Right atrium auricular region (tissue), 2 donors: ENCODE measurements at places on chromosomes 1 and 21.

DNA sequence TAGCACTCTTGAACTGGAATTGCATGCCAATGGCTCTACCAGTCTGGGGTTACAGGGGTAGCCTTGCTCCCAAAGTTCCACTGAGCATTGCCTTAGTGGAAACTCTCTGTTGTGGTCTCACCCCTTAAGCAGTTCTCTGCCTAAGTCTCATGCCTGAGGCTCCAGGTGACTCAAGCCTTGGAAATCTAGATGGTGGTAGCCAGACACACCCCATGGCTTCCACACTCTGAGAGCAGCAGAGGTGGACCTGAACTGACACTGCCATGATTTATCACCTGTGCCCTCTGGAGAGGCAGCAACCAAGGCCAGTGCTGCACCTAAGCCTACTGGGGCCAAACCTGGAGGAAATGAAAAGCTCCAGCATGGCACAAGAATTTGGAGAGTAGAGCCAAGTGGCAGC, 285.7 kb upstream of the PKN2 start:
- DNase-seq, result no peak

DNA sequence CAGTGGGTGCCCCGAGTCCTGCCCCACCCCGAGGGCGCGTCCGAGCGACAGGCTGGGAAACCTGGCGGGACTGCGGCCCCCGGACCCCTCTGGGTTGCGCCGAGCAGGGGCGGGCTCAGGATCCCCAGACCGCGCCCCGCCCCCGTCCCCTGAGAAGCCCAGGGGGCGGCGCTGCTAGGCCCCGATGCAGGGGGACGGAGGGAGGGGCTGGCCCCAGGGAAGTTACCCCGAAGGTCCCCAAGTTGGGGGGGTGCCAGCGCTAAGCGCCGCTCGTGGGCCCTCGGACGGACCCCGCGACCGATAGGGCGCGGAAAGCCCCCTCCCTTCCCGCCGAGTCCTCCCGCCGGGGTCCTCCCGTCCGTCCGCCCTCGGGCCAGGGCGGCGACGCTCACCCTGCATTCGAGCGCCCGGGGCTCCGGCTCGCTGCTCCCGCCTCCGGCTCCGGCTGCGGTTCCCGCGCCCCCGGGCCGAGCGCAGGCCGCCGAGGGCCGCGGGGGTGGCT, 414 bp downstream of the GPR153 start:
- DNase-seq, result no peak

DNA sequence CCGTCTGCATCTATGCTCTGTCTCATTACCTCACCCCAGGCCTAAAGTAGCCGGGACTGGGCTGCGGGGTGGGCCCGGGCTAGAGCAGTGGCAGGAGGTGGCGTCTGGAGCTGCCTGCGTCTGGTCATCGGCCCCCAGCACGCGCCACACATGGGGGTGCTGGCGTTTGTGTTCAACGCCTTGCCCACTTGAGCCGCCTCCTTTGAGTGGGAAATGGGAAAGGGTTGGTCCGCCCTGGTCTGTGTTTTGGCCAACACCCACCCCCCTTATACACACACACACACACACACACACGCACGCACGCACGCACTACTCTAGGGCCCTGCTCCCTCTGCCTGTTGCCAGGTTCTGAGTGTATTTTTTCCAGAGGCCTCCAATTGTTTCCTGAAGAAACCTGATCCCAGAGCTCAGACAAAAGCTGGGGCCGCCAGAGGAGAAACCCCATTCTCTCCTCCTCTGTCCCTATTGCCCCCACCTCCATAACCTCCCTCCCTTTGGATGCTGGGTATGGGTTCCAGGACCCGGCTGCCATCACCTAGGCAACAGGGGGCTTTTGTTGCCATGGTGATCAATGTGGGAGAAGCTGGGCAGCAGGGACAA, 10.1 kb downstream of the VANGL2 start:
- no peak for DNase-seq

DNA sequence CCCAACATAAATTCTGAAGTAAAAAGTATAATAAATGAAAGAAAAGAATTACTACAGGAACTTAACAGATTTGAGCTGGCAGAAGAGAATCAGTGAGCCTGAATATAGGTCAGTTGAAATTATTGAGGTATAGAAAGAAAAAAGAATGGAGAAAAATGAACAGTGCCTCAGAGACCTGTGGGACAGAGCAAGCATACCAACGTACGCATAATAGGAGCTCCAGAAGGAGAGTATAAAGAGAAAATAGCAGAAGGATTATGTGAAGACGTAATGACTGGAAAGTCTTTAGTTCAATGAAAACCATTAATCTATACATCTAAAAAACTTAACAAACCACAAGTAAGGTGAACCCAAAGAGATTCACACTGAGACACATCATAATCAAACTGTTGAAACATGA, 261.8 kb downstream of the DYRK1A start:
- DNase-seq, result no peak

GRCh38 chr1:118861216-118861615, 126.9 kb downstream of the TBX15 start:
- DNase-seq, result no peak

DNA sequence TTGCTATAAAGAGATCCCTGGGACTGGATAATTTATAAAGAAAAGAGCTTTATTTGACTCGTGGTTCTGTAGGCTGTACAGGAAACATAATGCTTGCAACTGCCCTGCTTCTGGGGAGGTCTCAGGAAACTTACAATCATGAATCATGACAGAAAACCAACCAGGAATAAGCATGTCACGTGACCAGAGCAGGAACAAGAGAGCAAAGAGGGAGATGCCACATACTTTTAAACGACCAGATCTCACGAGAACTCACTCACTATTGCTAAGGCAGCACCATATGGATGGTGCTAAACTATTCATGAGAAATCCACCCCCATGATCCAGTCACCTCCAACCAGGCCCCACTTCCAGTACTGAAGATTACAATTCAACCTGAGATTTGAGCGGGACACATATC, 49.8 kb upstream of the RCC1 start:
- no peak for DNase-seq

- DNase-seq, result no peak
Measured at GRCh38 chr1:81208441-81208840, 592.3 kb upstream of the ADGRL2 start.

DNA sequence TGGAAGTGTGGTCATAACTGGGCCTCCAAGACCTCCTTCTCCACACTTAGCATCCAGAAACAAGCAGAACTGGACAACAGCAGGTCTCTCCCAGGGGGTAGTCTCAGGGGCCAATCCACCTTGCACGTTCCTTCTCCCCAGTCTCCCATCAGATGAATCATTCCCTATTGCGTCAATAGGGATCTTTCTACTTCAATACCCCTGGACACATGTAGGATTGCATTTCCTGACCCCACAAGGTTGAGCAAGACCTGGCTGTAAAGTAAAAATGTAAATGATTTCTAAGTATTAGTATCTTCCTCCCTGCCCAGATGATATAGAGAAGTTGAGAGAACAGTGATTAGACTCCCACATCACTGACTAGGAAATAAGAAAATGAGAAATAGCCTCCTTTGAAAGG, 224.5 kb upstream of the CSF3R start:
- no peak for DNase-seq

DNA sequence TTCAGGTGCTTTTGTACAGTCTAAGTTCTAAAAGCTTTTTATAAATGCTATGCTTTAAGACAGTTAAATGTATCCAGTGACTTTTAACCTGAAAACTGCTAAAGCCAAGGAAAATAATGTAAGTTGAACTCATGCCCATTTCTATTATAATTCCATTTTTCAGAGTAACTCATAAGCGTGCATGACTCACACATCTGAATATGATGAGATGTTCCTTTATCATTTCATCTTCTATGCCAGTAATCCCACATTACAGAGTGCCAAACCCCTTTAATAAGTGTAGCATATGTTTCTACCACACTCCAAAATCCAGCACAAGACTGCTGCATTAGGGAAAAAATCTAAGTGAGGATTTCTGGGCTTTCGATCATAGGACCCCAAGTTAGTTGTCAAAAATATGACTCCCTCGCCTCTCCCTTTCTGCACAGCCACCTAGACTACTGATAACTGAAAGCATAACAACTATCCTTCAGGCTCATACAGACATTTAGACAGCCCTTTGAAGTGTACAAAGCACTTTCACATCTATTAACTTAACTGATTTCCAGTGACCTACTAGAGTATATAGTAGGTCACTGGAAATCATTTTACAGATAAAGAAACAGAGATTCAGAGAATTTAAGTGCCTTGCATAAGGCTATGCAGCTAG, 45.3 kb downstream of the JAK1 start:
- DNase-seq, result no peak

GRCh38 chr1:195604287-195604686, 1004.0 kb downstream of the KCNT2 start:
- DNase-seq, result no peak

DNA sequence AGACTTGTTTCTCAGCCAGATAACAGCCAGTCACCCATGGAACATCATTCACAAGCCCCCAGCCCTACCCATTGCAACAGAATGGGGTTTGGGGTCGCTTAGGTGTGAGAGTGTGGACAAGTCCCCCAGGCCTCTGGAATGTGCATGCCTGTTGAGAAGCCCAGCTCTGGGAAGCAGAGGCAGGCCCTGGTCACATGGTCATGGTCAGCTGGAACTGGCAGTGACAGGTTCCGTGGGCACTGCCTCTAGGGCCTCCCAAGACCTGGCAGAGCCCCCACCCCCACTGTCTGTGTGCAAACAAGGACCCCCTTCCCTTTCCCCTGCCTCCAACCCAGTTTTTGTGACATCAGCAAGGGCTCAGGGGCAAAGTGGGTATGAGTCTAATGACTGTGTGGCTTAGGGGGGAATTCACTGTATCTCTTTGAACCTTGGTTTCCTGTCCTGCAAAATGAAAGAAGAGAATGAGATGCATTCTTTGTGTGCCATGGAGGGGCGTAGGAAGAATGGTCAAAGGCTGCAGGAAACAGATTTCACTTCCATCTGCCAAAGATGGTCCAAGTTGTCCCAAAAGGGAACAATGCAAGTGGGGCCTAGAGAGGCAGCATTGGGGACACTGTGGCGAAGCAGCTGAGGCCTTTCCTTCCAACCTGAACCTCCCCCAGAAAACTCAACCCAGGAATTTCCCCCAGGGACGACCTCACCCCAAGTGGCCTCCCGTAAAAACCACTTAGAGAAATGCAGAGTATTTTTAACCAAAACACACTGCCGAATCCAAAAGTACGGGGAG, 34.7 kb upstream of the SELENON start:
- DNase-seq, result no peak

DNA sequence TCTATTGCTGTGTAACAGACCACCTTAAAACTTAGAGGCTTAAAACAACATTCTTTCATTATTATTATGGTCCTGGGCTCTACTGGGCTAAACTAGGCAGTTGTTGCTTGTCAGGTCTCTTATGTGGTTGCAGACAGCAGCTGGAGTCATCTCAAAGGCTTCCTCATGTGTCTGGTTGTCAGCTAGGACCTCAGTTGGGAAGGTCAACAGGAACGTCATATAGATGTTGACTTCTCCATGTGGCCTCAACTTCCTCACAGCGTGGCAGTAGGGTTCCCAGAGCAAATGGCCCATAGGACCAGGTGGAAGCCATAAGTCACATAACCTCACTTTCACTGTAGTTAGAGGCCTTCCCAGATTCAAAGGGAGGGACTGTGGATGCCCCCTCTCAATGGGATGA, 15.4 kb upstream of the MEF2D start:
- DNase-seq, result no peak

GRCh38 chr21:34912022-34912945, 136.8 kb downstream of the RUNX1 start:
- DNase-seq, result no peak

DNA sequence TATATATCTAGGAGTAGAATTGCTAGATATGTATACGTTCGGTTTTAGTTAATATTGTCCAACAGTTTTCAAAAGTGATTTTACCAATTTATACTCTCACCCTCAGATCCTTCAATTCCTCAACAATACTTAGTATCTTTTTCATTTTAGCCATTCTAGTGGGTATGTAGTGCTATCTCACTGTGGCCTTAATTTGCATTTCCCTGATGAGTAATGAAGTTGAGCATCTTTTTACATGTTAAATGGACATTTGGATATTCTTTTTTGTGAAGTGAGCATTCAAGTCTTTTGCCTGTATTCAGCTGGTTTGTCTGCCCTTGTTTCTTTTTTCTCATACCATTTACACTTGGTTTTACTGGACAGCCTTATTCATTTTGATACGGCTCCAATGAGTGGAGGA, 172.2 kb downstream of the RASAL2 start:
- DNase-seq, result no peak

DNA sequence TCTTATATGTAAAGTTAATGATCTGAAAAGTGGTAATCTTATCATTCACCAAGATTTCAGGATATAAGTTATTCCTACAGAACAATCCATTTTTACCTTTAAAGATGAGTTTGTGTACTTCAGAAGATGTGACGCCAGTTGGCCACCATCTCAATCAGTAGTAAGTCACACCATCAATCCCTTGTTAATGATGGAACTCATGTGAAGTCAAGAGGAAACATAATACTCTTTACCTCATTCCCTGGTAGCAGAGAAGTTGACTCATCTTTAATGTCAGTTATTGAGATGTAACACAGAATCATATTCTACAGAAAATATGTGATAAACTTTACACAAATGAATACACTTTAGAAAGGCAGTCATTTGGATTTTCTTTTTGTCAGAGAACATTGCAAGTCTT, 38.2 kb downstream of the MRPL39 start:
- no peak for DNase-seq

- DNase-seq, result no peak
Measured at GRCh38 chr1:228423404-228424053, 6.9 kb upstream of the TRIM17 start.

- DNase-seq, result no peak
Measured at GRCh38 chr1:31790140-31790539, 25.7 kb downstream of the SPOCD1 start.

DNA sequence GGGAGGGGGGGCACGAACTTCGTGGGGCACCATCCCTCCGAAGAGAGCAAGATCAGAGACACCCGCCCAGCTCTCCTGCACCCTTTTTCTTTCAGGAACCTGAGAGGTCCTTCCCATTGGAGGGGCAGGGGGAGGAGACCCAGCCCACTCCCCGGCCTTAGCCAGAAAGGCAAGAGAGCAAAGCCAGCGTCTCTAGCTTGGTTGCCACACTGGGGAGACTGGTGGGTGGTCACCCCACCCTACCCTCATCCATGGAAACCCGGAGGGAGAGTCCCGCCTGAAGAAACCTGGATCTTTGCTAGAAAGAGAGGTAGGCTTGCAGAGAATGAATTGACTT, 246 bp downstream of the ATP2B4 start:
- no peak for DNase-seq

DNA sequence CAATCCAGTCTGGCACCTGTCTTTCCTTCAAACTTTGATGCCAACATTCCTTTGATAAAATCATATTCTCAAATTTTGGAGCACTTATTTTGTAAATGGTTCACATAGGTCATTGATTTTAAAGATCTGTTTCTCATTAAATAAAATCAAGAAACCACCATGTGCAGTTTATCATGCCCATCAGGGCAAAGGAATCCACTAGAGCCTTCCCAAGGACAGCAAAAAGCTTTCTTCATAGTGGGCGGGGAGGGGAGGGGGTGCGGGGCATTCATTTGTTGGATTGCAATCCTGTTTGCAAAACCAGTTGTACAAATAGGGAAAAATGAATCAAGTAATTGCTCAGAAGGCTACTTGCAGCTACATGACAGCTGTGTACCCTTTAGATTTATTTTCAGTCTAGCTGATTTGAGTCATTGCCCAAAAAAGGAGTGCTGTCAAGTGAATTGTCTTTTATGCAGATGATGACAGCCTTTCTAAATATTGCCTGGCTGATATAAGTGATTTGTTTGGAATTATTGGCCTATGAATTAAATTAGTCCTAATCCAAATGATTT, 23.0 kb downstream of the LRRC8B start:
- DNase-seq, result no peak

GRCh38 chr1:168083456-168084325, 53.0 kb downstream of the GPR161 start:
- no peak for DNase-seq

- DNase-seq, result no peak
Measured at GRCh38 chr1:213286235-213286634, 235.2 kb downstream of the RPS6KC1 start.

- DNase-seq, result no peak
Measured at GRCh38 chr1:91876040-91876470, 9.9 kb downstream of the TGFBR3 start.
